Activated CD4-positive, alpha-beta T cell treated with anti-CD3 and anti-CD28 coated beads for 36 hours (primary cell): ENCODE measurements at places on chromosomes 6 and 20. TPM values are rescaled to one million over a fixed set of nuclear protein-coding genes. Genes with fewer than 3 reads are reported as not detected.

DNA sequence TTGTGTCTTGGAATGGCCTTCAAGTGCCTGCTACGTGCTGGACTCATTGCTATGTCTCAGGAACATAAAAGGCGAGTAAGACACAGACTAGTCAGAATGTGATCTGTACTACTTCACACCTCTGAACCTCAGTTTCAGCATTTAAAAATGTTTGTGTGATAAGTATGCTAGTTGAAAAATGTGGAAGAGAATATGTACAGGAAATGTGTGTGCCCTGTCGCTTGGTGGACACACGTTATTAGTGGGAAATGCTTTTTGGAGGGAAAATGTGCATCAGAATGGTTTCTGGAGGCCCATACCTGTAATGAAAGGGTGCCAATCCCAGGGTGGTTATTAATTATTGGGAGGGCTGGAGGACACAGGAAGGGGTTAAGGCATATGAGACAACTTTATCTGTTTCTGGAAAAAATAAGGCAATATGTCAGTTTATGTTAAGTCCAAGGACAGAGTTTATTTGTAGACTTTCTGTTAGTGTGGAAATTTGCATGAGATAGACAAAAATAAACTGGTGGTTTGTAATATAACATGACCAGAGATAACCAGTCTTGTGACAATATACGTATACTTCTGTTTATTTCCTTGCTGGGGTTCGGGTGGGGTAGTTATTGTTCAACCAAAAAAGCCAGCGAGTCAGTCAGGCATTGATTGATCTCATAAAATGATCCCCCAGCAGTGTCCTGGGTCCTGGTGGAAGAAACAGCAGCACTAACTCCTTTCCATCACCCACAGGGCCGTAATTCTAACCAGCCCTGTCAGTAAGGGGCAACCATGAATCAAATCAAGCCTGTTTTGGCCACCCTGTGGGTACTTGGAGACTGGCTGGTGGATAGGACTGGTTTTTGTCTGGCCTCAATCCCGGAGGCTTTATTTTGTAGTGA, 117.9 kb downstream of the JARID2 start:
- H3K4me1 ChIP-seq, result peaks cover 35% of the 10 kb centered on the region
- H3K27me3 ChIP-seq, result no peaks in the 10 kb centered on the region
- peaks cover 26% of the 10 kb centered on the region for H3K36me3 ChIP-seq
- no peak overlapping the region for H3K4me3 ChIP-seq

TRDN gene
- not detected for total RNA-seq

- no peak overlapping the region for H3K4me3 ChIP-seq
- peaks cover 1% of the 10 kb centered on the region for H3K27me3 ChIP-seq
- H3K36me3 ChIP-seq, result no peaks in the 10 kb centered on the region
- no peak overlapping the region for H3K27ac ChIP-seq
- H3K4me1 ChIP-seq, result no peaks in the 10 kb centered on the region
These were observed 288.7 kb upstream of the CDYL start for GRCh38 chr6:4487538-4487937.

AVP gene
- not detected for total RNA-seq

- no peaks in the 10 kb centered on the region for H3K27me3 ChIP-seq
- peaks cover 89% of the 10 kb centered on the region for H3K4me1 ChIP-seq
- H3K36me3 ChIP-seq, result peaks cover 71% of the 10 kb centered on the region
- peak overlapping the region; percentile 96 for H3K27ac ChIP-seq
- peak; percentile 94 for DNase-seq
These were observed 138.0 kb downstream of the NFATC2 start for GRCh38 chr20:51404297-51405060.

GRCh38 chr6:31727717-31728671, 1.1 kb downstream of the DDAH2 start:
- peaks cover 23% of the 10 kb centered on the region for H3K36me3 ChIP-seq
- peaks cover 50% of the 10 kb centered on the region for H3K4me1 ChIP-seq
- H3K27ac ChIP-seq, result peak overlapping the region; percentile 62

GRCh38 chr20:42594659-42595058, 595.0 kb downstream of the PTPRT start:
- H3K27me3 ChIP-seq, result no peaks in the 10 kb centered on the region
- no peak for DNase-seq
- no peak overlapping the region for H3K27ac ChIP-seq
- no peaks in the 10 kb centered on the region for H3K36me3 ChIP-seq

DNA sequence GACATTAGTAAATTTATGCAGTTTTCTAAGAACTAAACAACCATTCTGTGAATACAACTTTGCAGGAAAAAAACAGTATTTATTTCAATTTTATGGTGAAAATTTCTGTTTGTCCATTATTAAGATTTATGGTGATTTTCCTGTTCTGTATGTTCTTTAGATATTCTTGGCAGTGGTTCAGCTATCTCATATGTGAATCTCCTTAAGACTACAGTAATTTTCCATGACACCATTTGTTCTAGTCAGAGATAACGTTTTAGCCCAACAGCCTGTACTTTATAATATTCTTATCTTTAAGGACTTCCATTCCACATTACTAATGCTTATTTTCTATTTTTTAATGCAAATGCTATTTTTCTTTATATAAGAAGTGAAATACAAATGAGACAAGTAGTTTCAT, 504.0 kb downstream of the RFPL4B start:
- no peaks in the 10 kb centered on the region for H3K27me3 ChIP-seq
- no peak for DNase-seq
- H3K27ac ChIP-seq, result no peak overlapping the region
- no peak overlapping the region for H3K4me3 ChIP-seq
- H3K36me3 ChIP-seq, result no peaks in the 10 kb centered on the region

GRCh38 chr6:154606457-154606856, 96.0 kb upstream of the CNKSR3 start:
- H3K4me3 ChIP-seq, result peak overlapping the region; percentile 13
- H3K36me3 ChIP-seq, result no peaks in the 10 kb centered on the region
- H3K27ac ChIP-seq, result peak overlapping the region; percentile 84
- peaks cover 45% of the 10 kb centered on the region for H3K4me1 ChIP-seq
- DNase-seq, result peak; percentile 96
- H3K27me3 ChIP-seq, result peaks cover 4% of the 10 kb centered on the region

C2 gene
- total RNA-seq, result 0.96 TPM

COL11A2 gene
- total RNA-seq, result 2.0 TPM

HCRTR2 gene
- total RNA-seq, result not detected

ZFP57 gene
- not detected for total RNA-seq
